Retinal pigment epithelial cell (primary cell): ENCODE measurements at places on chromosomes 3 and 15.
A peak's percentile ranks its signal among the peaks of the same experiment; 100 is the strongest.

- DNase-seq, result no peak
Observed at GRCh38 chr3:73394240-73394639, 230.5 kb downstream of the PDZRN3 start.

DNA sequence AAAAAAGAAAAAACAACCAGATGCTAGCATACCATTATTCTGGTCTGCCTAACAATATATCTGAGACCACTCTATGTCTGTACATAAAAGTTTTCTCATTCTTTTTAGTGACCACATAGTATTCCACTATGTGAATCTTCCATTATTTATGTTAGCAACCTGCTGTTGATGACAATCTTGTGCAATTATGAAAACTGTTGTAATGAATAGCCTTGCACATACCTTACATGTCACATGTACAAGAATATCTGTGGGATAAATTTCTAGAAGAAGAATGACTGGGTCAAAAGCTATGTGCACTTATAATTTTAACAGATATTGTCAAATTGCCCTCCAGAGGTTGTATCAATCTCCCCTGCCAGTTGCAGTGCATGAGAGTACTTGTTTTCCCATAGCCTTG lies 62.5 kb downstream of the ARHGAP31 start:
- no peak for DNase-seq

DNA sequence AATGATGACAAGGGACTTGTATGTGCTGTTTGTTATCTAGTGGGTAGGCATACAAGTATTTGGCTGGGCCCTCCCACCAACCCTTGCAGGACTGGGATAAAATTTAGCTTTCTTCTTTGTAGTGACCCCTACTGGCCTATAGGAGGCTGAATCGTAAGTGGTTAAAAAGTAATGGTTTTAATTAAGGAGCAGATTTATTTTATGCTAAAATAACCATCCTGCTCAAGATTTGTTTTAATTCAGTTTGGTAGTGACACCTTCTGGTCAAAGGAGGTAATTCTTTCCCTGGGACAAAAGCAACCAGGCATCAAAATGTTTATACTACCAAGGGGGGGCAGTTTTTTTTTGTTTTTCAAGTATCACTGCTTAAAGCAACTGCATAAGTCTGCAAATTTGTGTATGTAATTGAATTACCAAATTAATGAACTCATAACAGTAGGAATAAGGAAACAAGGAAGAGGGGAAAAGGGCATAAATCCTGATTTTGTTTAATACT lies 70.7 kb downstream of the TOP2B start:
- DNase-seq, result peak; percentile 58

- no peak for DNase-seq
Observed at GRCh38 chr3:197257711-197258110, 40.7 kb downstream of the DLG1 start.

DNA sequence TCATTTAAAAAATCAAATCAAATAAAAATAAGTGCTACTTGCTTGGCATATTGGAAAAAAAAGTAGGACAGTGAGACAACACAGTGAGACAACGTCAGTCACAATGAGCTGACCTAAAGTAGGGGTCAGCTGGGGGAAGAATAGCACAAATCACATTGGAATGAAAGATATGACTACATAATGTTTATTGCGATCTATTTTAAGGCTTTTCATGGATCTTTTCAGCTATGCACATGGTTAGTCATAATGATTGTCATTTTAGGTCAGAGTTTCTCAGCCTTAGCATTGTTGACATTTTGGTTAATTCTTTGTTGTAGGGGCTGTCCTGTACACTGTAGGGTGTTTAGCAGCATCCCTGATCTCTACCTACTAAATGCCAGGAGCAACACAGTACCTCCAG lies 44.5 kb downstream of the CMSS1 start:
- DNase-seq, result no peak
